ENCODE measurements at places on chromosomes 2 and 18.

- no peak for DNase-seq
Measured at GRCh38 chr2:202669841-202670240, 35.1 kb downstream of the FAM117B start.

DNA sequence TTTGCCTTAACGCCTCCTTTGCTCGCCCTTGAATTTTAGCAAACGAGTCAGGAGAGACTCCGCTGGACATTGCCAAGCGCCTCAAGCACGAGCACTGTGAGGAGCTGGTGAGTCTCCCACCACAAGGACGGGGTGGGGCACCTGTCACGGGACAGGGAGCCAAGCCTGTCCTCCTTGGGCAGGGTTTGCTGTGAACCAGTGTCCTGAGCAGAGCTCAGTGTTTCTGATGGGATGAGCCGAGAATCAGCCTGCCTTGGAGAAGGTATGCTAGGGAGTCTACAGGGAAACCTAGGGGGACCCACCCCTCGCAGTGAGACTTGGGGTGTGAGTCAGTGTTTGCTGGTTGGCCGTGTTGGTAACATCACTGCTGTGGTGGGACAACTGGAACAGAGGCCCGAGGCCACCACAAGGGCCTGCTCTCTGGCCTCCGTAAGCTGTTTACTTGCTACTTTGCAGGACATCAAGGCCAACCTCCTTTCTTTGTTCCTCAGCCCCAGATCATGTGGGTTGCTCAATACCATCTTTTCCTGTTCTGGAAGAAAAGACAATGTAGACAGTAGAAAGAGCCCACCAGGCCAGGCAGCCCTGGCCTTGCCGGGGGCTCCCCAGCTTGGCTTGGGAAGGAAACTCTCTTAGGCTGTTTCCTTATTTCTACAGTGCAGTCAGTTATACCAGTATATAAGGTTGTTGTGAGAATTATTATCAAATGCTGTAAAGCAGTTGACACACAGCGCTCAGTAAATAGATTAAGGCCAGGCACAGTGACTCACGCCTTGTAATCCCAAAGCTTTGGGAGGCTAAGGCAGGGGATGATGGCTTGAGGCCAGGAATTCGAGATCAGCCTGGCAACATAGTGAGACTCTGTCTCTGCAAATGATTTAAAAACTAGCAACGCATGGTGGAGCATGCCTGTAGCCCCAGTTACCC is 42.4 kb downstream of the ITGB1BP1 start:
- DNase-seq = no peak

- DNase-seq = no peak
Measured at GRCh38 chr2:163808406-163808805, 72.6 kb upstream of the FIGN start.

DNA sequence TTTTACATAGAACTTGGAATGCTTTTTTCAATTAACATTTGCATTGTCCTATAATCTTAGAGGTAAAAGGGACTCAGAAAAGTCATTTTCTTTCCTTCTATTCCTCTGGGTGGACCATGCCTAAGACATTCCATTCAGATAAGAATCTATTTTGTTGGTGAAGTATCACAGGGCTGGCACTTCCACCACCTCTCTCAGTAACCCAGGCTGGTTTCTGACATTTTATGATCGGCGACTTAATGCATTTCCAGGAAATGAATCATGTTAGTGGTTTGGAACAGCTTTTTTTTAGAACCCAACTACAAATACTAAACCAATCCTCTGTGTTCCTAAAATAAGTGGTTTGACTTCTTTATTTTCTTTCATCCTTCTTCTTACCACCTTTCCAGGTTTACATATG is 27.0 kb downstream of the GAD1 start:
- no peak for DNase-seq

DNA sequence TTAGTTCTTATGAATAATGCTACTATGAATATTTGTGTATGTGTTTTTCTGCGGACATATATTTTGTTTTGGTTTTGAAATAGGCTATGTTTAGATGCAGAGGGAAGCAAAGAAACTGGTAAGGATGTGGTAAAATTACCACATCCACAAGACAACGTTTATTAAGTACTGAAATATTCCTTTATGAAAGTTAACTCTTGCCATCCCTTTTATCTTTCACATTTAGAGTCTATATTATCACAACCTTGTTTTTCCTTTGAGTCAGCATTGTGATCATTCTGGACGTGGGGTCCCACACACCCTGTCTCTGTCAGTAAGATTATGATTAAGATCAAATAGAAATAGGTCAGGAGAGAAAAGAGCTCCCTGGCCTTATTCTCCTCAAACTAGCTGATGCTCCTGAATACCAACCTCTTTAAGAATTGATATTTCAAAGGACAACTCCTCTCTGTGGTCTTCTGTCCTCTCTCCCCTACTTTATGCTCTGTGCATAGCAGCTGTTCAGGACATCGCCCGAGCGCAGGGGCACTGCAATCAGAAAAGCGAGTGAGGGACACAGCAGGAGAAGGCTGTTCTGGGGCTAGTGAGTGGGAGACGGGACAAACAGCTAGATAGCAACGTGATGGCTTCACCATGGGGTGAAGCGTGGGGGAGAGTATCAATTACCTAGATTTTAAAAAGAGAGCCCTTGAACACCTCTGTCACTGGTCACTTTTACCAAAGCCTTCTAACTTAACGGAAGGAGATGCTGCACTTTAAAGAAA is 12.2 kb downstream of the METAP1D start:
- DNase-seq = no peak

GRCh38 chr2:234999740-235000425 is 48.1 kb downstream of the SH3BP4 start:
- DNase-seq = no peak

- no peak for DNase-seq
Measured at GRCh38 chr2:62406573-62407043, 99.4 kb downstream of the TMEM17 start.

Data from T-helper 1 cell (primary cell).